Urothelium cell line (cell line): ENCODE measurements at places on chromosomes 16 and 17.

GRCh38 chr16:56844056-56844455 lies 21.0 kb upstream of the SLC12A3 start:
- no peak for DNase-seq

GRCh38 chr17:39461926-39462569 lies 762 bp downstream of the CDK12 start:
- no peak for DNase-seq

GRCh38 chr16:13795131-13795530 lies 124.8 kb upstream of the ERCC4 start:
- no peak for DNase-seq

GRCh38 chr17:17297217-17297616 lies 6.0 kb upstream of the NT5M start:
- no peak for DNase-seq

DNA sequence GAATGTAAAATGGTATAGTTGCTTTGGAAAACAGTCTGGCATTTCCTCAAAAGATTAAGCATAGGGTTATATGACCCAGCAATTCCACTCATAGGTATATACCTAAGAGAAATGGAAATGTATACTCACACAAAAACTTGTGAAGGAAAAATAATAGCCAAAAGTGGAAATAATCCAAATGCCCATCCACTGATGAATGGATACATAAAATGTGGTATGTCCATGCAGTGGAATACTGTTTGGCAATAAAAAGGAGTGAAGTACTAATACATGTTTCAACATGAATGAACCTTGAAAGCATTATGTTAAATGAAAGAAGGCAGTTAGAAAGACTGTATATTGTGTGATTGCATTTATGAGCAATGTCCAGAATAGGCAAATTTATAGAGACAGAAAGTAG lies 25.1 kb downstream of the NUP93 start:
- DNase-seq, result no peak
